H4 (cell line): ENCODE measurements at places on chromosomes 6 and 20. TPM values are rescaled to one million over a fixed set of nuclear protein-coding genes. Genes with fewer than 3 reads are reported as not detected.

DNA sequence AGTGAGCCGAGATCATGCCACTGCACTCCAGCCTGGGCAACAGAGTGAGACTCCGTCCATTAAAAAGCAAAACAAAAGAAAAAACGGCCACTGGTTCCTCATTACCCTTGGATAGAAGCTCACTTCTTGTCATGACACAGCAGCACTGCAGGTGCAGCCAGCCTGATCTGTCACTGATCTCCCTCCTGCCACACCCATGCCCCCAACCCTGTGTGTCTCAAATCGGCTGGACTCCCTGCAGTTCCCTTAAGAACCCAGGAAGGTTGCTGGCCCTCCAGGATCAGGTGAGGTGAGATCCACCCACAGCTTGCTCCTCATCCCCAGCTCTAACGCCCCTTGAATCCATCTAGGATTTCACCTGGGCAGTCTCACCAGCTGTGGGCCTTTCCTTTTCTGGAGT, 26.3 kb upstream of the NNAT start:
- DNase-seq: no peak

- DNase-seq: no peak
Measured at GRCh38 chr6:10098756-10099528, 315.9 kb downstream of the TFAP2A start.

GRCh38 chr6:138987080-138987642, 892 bp downstream of the REPS1 start:
- no peak for DNase-seq

Gene IRF4
- not detected in 2 replicates for total RNA-seq

Gene PERP
- total RNA-seq: 40.0 and 47.8 TPM in 2 replicates
